ENCODE measurements at places on chromosomes 6 and 20.

DNA sequence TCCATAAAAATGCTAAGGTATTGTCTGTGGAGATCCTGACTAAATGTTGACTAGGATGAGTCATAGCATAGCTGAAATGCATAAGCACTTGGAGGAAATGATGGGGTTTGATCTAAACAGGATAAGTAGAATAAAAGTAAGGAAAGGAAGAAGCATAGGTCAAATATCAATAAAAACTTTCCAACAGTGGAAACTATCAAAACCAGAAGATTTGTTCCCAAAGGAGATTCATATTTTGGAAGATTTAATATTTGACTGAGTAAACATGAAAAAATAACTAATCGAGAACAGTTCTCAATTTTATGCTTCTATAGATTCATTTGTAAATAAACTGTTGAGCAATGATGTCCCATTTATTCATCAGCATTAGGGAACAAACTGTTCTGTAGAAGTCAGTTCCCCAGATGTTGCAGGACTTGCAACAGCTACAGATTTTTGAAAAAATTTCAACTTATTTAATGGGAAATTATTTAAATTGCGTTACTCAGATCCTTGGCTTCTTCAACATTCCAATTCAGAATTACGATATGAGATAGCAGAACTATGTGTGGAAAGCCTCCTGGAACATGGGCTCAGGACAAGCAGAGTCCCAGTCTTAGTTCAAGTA lies 133.7 kb upstream of the TBX18 start:
- no peak for DNase-seq

GRCh38 chr6:88775866-88776571 lies 187.4 kb downstream of the RNGTT start:
- no peak for DNase-seq

DNA sequence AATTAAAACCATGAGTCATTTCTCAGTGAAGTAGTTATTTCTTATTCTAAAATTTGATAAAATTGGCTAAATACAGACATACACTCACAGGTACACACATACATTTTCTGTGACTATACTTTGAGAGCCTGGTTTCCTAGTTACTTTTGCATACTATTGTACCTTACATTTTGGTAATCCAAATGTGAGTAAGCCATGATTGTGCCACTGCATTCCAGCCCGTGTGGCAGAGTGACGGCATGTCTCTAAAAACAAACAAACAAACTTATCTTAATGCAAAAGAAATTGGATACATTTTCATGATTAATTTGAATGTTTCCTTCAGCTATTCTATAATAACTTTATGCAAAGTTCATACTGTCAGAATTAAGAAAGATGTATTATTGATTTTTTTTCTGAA lies 628.8 kb downstream of the GRIK2 start:
- DNase-seq: no peak

DNA sequence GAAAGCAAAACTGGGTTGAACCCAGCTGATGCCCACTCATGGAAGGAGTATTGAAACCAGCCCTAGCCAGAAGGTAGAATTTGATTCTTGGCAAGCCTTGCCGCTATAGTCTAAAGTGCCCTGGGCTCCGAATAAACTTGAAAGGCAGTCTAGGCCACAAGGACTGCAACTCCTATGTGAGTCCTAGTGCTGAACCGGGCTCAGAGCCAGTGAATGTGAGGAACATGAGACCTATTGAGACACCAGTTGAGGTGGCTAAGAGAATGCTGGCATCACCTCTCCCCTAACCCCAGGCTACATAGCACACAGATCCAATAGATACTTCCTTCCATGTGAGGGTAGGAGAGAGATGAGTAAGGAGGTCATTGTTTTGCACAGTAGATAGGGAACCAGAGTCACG lies 3.5 kb upstream of the DEFB110 start:
- DNase-seq: no peak

DNA sequence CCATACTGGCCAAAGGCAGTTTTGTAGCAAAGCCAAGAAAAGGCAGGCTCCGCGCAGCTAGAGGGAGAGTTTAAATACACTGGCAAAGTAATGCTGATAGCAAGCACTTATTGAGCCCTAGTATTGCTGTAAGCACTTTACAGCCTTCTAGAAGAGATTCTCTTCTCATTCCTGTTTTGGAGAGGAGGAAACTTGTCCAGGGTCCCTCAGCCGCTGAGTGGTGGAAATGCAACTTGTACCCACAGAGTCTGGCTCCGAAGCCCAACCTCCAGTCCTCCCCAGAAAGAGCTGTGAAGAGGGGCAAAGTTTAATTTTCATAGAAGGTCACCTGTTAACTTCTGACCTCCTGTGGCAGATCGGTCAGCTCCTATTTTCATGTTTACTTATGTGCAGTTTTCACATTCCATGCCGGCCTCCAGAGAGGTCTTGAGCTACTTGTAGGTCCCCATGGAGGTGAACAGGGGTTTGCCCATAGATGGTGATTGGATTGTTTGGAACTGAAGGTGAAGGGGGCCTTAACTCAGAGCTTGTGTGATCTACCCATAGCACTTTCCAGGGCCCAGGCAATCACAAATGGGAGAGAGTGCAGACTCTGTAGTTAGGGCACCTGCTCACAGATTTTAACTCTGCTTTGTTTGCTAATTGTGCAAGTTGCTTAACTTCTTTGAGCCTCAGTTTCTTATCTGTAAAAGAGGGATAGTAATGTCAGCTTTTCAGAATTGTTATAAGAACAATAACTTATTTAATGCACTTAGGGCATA lies 70.7 kb downstream of the LYRM2 start:
- DNase-seq: no peak

- peak; percentile 81 for DNase-seq
These were observed 71.4 kb upstream of the TULP1 start for GRCh38 chr6:35583893-35584688.

- DNase-seq: peak; percentile 28
These were observed 48.9 kb downstream of the CNBD2 start for GRCh38 chr20:36017048-36017951.
